ENCODE measurements at places on chromosomes 5 and 9. TPM values are rescaled to one million over a fixed set of nuclear protein-coding genes. Genes with fewer than 3 reads are reported as not detected.

- DNase-seq: peak; percentile 97
Observed at GRCh38 chr5:17365811-17366138, 132.3 kb upstream of the TAF11L2 start.

DNA sequence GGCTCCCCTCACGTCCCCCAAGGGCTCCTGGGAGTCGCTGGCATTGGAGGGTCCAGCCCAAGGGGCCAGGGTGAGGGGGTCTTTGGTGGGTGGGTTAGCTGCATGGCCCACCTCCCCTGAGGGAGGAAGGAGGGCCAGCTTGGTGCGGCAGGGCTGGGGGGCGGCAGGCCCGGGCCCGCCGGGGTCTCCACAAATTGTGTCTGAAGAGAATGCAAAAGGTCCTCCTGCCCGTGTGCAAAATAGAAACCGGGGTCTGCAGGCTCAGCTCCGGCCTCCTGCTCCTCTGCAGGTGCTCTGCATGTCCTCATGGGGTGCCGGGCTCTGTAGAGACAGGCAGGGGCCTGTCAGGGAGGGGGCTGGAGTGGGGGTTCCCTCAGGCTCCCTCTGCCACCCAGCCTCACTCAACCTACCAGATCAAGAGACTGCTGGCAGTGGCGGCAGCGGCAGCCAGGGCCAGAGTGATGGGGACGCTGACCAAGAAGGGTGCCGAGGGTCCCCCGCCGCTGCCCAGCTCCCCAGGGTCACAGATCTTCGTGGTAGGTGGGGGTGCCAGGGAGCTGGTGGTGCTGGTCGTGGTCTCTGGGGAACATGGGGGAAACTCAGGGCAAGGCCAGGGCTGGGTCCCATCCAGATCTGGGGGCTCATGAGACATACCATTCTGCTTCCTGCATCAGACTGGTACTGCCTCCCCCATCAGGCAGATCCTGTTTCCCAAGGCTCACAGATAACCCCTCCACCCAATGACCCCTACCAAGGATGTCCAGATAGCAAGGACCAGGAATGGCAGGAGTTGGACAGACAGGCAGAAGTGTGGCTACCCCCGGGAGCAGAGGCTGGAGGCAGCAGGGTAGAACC is 29.2 kb upstream of the ENHO start:
- DNase-seq: no peak

Gene SUSD3
- total RNA-seq: 1.4 TPM

- DNase-seq: no peak
Observed at GRCh38 chr5:79119486-79119885, 7.9 kb downstream of the BHMT start.

DNA sequence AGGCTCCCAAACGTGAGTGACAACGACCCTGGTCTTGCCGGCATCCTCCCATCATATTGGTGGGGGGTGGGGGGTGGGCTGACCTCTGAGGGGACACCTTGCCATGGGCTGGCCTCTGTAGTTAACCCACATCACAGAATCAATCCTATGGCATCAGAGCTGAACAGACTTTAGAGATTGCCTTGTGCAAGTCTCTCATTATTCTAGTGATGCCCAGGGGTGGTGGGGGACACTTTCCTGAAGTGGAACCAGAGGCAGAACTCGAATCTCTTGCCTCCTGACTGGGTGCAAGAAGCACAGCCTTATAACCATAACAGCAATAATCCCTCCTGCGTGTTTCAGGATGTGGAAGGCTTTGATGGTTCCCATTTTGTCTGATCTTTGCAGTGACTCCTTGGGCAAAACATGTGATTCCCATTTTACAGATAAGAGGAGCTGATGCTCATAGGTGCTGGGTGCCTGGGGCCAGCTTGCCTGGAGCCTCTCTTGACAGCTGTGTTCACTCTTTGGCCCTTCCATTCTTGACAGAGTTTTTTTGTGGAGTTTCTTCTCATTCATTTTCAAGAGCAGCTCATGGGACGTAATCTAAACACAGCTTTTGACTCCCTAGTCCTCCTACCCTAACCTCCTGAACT is 18.6 kb upstream of the PITX1 start:
- DNase-seq: no peak

- no peak for DNase-seq
Observed at GRCh38 chr5:118679264-118679940, 308.9 kb downstream of the DTWD2 start.

Gene ADGRD2
- not detected for total RNA-seq

GRCh38 chr9:124231095-124231737 is 26.5 kb upstream of the NEK6 start:
- no peak for DNase-seq

GRCh38 chr9:86637515-86637914 is 283.3 kb upstream of the TUT7 start:
- DNase-seq: no peak

DNA sequence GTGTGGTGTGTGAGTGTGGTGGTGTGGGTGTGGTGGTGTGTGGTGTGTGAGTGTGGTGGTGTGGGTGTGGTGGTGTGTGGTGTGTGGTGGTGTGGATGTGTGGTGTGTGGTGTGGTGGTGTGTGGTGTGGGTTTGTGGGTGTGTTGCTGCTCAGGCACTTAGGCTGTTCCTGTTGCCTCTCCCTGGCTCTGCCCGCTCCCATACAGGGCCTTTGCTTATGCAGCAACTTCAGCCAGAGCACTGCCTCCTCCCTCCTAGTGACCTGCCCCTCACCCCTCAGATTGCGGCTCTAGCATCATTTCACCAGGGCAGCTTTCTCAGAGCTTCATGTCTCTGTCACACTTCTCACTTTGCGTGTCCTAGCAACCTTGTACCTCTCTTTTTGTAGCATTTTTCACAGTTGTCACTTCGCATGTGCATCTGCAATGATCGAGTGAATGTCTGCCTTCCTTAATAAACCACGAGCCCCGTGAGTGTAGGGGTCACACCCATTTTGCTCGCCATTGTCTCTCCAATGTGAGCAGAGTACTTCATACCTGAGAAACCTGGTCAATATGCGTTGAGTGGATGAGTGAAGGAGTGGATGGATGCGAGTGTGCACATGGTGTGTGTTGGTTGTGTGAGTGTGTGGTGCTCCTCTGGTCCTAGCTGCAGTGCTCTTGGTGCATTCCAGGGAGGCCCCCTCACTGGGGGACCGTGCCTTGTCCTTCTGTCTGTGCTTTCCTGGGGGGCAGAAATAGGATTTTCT is 167.9 kb upstream of the PANK3 start:
- no peak for DNase-seq

Gene PCDHGA3
- 0.49 TPM for total RNA-seq

DNA sequence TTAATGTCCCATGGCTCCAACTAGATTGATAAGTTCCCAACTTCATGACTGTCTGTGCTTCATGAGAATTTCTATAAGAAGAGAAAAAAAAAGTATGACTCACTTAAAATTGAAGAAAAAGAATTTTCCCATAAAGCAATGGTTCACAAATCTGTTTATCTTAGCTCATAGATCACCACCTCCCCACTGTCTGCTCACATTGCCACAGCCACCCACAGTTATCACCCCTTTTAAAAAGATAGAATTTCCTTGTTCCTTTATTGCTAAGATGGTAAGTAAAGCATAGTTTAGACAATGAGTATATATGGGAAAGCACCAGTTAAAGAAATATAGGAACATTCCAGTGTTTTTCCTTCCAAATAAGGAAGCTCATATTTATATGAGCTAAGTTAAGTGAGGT is 67.1 kb downstream of the ALDH7A1 start:
- DNase-seq: peak; percentile 63

- DNase-seq: no peak
Observed at GRCh38 chr9:91812191-91812590, 137.8 kb downstream of the ROR2 start.

Gene UBE2D2
- 127 TPM for total RNA-seq

- peak; percentile 12 for DNase-seq
Observed at GRCh38 chr9:92961627-92962302, 14.4 kb downstream of the FGD3 start.

Gene GMCL2
- not detected for total RNA-seq

DNA sequence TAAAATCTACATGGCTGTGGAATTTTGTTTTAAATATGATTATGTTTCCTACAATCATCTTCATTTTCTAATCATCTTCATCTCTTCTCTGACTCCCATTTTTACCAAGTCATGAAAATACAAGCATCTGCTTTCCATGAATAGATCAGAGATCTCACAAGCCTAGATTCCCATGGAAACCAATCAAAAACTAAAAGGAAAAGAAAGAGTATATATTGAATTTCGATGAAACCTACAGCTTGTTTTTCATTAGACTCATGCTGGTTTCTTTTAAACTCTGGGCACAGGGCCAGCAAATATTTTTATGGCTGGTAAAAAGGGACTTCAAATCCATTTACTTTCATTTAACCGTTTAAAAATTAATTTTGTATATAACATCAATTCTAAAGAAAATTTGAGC is 51.2 kb downstream of the INVS start:
- peak; percentile 27 for DNase-seq

Gene ENTPD2
- not detected for total RNA-seq
